GM03348 (cell line): ENCODE measurements at places on chromosomes 1 and 21.

GRCh38 chr1:207857447-207857846 lies 53.5 kb downstream of the CD34 start:
- no peak for DNase-seq

- no peak for DNase-seq
Observed at GRCh38 chr1:38062361-38063288, 16.0 kb upstream of the POU3F1 start.

DNA sequence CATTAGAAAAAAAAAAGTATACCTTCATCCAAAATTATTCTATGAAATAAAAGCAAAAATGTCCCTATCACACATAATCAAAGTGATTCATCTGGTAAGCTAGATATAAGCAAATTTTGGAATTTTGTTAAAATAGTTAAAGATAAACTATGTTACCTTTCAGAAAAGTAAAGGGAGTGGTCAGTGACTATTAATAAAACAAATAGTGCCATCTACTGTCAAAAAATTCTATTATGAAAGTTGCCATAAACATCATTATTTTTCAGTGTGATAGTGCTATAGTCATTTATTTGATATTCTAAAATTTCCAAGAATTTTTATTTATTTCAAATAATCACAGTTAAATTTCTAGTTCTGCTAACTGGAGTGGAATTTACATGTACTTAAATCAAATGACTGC lies 803.7 kb downstream of the KCNT2 start:
- no peak for DNase-seq

DNA sequence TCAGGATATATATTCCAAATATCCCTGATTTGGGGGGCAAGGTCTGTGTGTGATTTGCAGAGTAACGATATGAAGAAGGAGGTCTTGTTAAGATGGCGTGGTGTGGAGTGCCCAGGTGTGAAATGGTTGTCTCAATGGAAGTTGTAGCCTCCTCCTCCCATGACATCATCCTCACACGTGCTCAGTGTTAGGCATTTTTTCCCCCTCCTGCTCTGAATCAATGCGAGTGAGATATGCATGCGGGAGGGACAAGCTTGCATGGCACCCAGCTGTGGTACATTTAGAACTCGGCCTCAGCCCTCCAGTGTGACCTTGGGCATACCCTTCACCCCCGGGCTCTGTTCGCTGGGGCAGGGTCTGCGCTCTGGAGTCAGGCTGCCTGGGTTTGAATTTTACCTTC lies 55.6 kb downstream of the B3GALT5 start:
- no peak for DNase-seq

- DNase-seq: peak; percentile 90
Observed at GRCh38 chr1:42966688-42967612, 8.3 kb upstream of the SLC2A1 start.

DNA sequence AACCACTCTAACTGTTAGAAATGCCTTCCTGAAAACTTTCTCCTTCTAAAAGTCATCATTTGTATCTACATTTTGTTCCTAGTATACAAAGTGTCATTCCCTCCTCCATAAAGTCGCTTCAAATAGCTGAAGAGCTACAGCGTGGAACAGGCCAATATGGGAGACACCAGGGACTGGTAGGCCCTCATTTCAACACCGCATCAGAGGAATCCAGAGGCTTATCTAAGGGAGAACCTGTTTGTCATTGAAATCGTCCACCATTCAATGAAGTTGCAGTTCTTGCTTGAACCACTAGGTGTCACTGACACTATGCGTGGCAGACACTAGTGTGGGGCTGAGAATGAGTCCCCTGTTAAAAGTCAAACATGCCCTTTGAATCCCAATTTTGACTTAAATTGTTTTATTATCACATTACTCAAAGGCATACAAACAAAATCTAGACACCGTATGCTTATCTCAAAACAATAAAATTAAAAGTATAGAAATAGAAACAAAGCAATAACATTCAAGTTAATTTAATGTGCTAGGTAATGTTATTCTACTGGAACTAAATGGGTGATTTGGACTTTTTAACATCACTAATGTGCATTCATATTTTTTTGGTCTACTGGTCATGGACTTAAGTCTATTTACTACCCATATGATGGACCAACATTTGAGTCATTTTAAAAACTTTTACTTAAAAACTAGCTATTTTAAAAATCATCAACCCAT lies 182.3 kb downstream of the FCRL5 start:
- DNase-seq: peak; percentile 66
